ENCODE measurements at places on chromosomes 6 and 20. TPM values are rescaled to one million over a fixed set of nuclear protein-coding genes. Genes with fewer than 3 reads are reported as not detected.

The HLA-B gene
- total RNA-seq = 1,392 TPM

The CST5 gene
- not detected for total RNA-seq

The ATP6V1G2 gene
- total RNA-seq = 1.5 TPM

The SLC22A2 gene
- total RNA-seq = 1.1 TPM

The TAAR9 gene
- total RNA-seq = not detected

The CLIC5 gene
- total RNA-seq = 3.7 TPM

The TRAM2 gene
- 39.5 TPM for total RNA-seq

The SRMS gene
- not detected for total RNA-seq

The DCDC2 gene
- not detected for total RNA-seq

The SLC17A4 gene
- total RNA-seq = not detected

The ZSCAN23 gene
- 2.9 TPM for total RNA-seq

The MLIP gene
- 2.2 TPM for total RNA-seq

The RIN2 gene
- 67.0 TPM for total RNA-seq

The PTCHD4 gene
- total RNA-seq = 1.5 TPM

The AFG1L gene
- 5.7 TPM for total RNA-seq

The GNL1 gene
- total RNA-seq = 73.7 TPM

The PRPH2 gene
- total RNA-seq = 1.4 TPM

The CST9 gene
- total RNA-seq = not detected

The BNIP5 gene
- total RNA-seq = not detected

The OPRL1 gene
- 2.9 TPM for total RNA-seq

The BTNL2 gene
- not detected for total RNA-seq
